Stimulated activated effector memory CD8-positive, alpha-beta T cell treated with anti-CD3 and anti-CD28 coated beads, Interleukin-12 subunit alpha, Interleukin-12 subunit beta, amount 100 ng/mL, for 72 hours (primary cell): ENCODE measurements at places on chromosomes 6 and 20.

- no peak for DNase-seq
Observed at GRCh38 chr6:129059650-129060049, 176.7 kb downstream of the LAMA2 start.

GRCh38 chr6:33183071-33183683 is 9.1 kb downstream of the COL11A2 start:
- DNase-seq = no peak

DNA sequence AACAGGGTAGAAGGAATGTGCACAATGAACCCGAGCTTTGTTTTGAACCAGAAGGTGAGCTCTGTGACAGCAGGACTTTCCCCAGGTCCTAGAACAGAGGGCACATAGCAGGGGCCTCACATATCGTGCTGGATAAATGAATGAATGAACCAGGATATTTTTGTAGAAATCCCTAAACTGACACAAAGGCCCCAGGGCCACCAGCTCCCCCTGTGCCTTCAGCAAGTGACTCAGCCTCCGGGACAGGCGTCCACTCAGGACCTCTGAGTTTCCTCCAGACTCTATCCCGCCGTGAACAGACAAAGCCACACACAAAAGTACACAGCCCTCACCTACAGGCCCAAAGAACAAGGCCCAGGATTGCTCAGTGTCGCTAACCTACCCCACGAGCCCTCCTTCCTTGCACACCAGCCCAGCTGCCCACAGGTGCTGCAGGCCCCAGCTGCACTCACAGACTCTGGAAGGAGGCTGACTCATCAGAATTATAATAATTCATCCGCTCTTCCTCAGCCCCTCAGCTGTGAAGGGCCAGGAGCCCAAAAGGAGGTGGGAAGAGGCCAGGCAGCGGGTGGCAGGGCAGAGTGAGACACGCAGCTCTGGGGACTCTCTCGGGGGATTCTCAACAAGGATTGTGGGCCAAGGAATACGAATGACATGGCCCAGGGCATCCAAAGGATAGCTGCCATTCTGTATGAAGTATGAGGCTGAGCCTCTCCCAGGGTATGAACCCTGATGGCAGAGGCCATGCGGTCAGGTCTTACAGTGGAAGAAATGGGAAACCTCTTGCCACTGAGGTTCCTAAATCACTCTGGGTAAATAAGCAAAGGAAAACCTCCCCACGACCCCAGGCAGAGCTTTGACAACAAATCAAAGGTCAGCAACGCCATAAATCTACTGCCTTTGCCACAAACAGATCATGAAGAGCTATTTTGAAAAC is 40.9 kb downstream of the SUMO4 start:
- DNase-seq = no peak

DNA sequence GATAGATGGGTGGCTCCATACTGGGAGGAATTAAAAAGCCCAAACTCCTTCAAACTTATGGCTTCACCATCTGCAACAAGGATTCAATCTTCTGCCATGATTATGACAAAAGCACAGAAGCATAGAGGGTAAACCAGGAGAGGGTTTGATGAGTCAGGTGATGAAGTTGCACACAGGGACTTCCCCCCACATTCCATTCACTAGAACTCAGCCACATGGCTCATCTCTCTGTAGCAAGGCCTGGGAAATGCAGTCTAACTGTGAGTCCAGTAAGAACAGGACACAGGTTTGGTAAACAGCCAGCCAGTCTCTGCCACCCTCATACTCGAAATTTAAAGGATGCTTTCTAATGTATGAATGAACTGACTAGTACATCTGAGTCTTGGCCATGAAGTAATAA is 142.9 kb downstream of the HIVEP2 start:
- no peak for DNase-seq

GRCh38 chr6:11043378-11043960 is 636 bp downstream of the ELOVL2 start:
- DNase-seq = no peak

GRCh38 chr6:91291071-91291470 is 704.2 kb upstream of the MAP3K7 start:
- DNase-seq = no peak

- no peak for DNase-seq
Observed at GRCh38 chr6:53032849-53033248, 32.4 kb upstream of the FBXO9 start.

- no peak for DNase-seq
Observed at GRCh38 chr6:143333081-143333480, 117.4 kb downstream of the ADAT2 start.

- no peak for DNase-seq
Observed at GRCh38 chr6:17305219-17306001, 24.2 kb downstream of the RBM24 start.

- no peak for DNase-seq
Observed at GRCh38 chr6:45574885-45575284, 197.2 kb upstream of the SUPT3H start.

- DNase-seq = no peak
Observed at GRCh38 chr6:158059108-158059507, 77.4 kb downstream of the SYNJ2 start.

DNA sequence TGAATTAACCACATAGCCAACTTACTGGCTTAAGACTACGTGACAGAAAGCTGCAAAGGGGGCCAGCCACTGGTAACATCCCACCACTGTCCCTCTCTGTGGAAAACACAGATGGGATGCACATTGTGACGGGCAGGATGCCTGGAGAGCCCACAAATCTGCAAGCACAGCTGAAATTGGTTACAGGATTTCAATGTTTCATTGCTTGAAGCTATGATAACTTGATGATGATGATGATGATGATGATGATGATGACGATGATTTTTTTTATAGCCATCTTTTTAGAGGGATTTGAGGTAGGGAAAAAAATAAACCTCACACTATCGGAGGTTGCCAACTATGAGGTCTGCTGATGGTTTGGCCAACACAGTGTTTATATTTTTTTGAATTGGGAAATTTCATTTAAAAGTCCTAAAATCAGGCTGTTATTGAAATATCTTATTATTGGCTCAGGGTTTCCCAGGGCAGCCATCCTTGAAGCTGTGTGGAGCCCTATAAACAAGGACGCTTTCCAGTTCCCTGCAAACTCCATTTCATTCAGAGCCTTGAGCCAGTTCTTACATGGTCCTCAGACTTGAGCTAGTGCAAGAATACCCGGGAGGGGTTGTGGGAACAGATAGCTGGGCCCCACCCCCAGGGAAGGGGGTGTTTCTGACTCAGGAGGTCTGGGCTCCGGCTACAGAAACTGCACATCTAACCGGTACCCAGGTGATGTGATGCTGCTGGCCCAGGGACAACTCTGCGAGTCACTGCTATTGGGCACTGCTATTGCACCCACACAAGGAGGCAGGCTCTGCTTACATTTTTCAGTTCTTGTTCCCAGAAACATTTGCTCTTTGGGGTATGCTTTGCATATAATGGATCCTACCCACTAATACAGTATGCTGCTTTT is 27.1 kb downstream of the BCAS1 start:
- DNase-seq = no peak

DNA sequence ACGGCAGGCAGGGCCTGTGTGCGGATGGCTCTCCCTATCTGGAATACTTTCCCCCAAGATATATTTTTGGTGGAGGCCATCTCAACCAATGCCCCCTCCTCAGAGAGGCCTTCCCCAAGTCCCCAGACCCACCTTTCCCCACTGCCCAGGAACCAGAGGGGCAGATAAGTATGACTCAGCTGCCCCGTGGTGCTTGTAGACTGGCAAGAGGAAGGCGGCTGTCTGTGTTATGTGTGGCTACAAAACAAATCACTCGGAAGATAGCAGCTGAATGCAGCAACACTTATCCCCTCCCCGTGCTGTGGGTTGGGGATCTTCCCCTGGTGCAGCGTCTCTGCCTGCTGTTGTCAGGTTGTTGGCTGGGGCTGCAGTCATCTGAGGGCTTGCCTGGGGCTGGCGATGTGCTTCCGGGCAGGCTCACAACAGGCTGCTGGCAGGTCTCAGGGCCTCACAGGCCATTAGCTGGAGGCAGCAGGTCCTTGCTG is 7.1 kb downstream of the NPEPL1 start:
- no peak for DNase-seq

GRCh38 chr6:42702200-42702599 is 20.2 kb downstream of the PRPH2 start:
- no peak for DNase-seq

- DNase-seq = no peak
Observed at GRCh38 chr20:56627122-56628014, 1.7 kb upstream of the TFAP2C start.

- DNase-seq = no peak
Observed at GRCh38 chr6:133621751-133622150, 267.2 kb upstream of the TCF21 start.

DNA sequence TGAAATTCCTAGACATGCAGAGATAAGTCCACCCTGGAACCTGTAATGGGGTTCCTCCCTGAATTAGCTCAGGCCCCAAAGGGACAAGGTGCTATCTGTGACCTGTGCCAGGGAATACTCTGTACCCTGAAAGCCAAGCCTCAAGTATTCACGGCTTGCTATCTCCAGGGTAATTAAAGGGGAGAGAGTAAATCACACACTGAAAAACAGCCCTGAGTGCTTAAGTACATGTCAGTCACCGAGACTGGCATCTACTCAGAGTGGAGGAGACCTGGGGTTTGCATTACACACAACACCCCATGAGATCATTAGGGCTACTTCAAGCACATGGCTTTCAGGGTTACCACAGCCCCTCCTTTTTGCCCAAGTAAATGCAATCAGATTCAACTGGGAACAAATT is 188.1 kb downstream of the CD83 start:
- DNase-seq = no peak
